Ovary (tissue), 10 donors: ENCODE measurements at places on chromosomes 12 and 14. TPM values are rescaled to one million over a fixed set of nuclear protein-coding genes. Genes with fewer than 3 reads are reported as not detected.

Gene SELPLG
- 4.3 TPM for total RNA-seq

DNA sequence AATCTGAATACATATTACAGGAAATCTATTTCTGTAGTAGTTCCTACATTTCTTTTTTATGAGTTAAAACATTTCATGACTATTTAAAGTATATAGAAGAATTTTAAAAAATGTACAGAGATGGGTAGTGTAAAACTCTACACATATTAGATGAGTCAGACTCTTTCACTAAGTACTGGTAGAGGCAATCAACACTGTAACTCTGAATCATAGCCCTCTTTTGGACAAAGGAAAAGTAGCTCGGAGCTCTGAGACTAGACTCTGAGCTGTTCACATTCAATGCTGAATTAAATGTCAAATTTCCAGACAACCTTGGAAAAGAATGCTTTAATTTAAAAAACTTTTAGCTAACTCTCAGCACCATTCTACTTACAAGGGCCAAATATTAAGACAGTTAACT is 3.4 kb downstream of the PTCSC3 start:
- no peak for DNase-seq

- no peak for DNase-seq
Observed at GRCh38 chr14:71121711-71122110, 214.5 kb downstream of the PCNX1 start.

DNA sequence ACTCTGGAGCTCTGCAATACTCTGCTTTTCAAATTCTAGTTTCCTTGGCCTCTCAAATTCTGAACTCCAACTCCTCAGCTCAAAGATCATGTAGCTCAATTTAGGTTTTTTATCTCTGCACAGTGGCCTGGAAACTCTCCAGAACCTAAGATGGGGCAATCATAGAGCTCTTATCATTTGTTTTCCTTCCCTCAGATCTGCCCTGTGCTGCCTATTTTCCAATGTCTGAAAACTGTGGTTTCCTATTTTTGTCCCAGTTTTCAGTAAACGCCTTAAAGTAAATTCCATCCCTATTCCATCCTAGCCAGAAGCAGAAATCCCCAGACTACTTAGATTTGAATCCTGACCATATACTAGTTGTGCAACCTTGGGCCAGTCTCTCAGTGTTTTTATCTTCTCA is 73.2 kb downstream of the CEP83 start:
- no peak for DNase-seq
